Stimulated activated CD8-positive, alpha-beta memory T cell treated with anti-CD3 and anti-CD28 coated beads, Interleukin-7, amount 100 ng/mL, for 1 hour (primary cell): ENCODE measurements at places on chromosomes 11 and 22.

DNA sequence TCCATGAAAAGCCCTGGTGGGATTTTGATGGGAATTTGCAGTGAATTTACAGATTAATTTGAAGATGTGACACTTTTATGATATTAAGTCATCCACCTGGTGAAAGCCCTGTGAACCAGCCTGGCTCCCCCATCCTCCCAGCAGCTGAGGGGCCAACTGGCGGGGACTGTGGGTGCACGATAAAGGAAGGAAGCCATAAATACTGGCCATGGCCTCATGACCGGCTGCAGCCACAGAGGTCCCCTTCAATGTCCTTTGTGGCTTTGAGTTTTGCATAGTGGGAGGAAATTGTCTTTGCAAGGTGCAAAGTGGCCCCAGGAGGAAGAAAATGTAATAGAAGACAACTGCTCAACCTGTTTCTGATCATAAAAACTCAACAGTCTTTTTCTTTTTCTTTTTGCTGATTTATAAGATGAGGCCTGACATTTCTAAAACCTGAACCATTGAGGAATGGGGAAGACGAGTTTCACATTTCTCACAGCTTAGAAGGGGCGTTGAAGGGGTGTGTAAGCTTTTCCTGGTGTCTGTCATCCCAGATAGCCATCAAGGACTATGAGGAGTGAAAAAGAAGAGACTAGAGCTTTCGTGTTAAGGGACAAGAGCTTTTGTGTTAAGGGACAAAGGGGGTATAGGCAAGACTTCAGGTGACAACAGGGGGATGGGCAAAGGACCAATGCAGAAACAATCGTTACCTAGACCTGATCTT, 6.3 kb upstream of the NDUFV1 start:
- no peak for DNase-seq

DNA sequence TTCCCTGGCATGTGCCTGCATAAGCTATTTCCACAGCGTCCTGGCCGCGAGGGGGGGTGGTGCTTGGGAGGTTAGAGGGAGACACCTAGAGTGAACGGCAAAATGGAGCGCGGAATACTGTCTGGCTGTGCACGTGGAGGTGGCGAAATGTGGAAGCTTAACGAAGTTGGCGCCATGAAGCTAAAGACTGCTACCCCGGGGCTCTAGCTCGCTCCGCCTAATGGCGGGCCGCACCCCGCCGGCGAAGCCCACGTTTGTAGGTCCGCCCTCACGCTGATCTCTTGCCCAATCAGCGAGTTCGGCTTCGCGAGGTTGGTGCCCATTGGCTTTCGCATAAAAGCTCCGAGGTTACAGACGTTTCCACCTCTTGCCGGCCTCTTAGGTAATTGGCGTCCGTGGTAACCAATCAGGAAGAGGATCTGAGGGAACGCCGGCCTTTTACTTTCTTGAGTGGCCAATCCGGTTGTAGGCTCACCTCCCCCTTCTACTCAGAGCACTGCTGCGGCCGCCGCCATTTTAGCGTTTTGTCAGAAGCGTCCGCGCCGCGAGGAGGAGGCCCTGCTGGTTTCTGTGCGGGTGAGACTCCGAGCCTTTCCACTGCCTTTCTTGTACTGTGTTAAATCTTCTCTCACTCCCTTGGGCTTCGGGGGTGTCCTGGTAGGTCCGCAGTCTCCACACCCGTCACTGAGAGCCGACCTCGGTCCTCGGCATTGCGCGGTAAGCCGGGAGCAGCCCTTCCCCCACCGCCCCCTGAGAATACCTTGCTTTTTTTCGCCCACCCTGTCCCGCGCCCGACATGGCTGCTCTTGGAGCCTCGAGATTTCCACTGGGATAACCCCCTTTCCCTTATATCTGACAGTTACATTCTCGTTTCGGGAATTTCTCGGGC, at the start of gene RBM4:
Gene RBM4, plus strand, starts transcription at position 527 of the 889 bp plus-strand sequence. CDS start 1,009 bp downstream, outside the sequence.
- DNase-seq, result peak; percentile 89

DNA sequence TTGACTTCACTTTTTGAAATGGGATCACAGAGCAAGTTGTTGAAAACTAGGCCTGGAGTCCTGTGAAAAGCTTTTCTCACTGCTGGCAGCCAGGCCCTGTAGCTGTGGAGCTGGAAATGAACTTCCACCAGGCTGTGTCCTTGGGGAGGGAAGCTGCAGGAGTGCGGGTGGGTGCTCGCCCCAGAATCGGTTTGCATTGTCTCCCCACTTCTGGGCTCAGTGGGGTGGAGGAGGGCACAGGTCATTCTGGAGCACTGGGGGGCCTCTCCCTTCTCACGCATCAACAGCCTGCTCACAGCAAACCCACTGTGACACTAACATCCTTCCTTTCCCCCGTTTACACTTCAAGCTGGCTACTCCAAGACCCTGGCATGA, 15.2 kb downstream of the GLB1L2 start:
- no peak for DNase-seq

DNA sequence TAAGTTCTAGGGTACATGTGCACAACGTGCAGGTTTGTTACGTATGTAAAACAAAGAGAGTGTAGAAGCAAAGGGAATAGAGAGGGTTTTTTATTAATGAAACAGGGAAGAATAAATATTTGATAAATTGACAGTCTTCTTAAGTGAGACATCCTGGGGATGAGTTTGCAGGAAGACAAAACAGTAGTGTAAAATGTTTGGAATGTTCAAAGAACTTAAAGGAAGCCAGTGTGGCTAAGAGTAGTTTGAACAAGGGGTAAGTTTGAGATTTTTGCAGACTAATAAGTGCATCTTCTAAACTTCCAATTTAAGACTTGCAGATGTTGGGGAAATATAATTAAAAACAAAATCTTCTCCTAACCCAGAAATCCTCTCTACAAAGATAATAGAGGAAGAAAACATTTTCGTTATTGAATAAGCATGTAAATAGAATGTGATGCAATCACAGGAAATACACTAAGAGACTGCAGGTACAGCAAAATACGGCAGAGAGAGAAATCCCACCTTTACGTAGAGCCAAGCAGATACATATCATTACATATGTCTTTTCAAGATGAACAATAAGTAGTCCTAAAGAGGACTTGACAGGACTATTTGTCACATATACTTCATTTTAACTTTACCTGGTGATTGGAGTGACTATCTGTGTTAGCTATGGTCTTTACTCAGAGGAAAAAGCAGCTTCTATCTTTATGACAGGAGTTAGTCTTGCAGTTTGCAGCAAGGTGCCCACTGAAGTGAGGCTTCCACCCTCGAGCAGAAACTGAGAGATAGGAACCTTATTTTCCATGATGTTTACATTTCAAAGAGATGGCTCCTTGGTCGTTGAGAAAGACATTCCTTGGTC, 402.1 kb downstream of the CNTN5 start:
- no peak for DNase-seq

GRCh38 chr22:39148727-39149535, 3.5 kb downstream of the CBX7 start:
- DNase-seq, result peak; percentile 55

DNA sequence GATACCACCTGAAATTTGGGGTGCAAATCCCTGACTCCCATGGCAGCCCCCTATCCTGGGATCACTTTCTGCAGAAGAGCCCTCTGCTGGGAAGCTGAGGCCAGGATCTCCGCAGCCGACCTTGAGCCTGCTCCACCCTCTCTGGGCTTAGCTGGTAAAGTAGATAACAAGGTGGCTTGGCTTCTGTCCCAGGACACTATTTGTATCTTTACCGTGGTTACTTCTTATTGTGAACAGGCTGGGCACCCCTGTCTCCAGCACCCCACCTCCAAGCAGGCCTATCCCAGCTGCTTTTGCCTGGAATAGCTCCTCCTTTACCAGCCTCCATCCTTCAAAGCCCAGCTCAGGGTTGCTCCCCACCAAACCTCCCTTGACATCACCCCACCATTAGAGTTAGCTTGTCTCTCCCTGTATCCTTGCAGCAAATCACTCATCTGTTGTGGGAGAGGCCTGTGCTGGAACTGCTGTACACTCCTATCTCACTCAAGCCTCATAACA, 35.2 kb upstream of the P2RY2 start:
- no peak for DNase-seq

DNA sequence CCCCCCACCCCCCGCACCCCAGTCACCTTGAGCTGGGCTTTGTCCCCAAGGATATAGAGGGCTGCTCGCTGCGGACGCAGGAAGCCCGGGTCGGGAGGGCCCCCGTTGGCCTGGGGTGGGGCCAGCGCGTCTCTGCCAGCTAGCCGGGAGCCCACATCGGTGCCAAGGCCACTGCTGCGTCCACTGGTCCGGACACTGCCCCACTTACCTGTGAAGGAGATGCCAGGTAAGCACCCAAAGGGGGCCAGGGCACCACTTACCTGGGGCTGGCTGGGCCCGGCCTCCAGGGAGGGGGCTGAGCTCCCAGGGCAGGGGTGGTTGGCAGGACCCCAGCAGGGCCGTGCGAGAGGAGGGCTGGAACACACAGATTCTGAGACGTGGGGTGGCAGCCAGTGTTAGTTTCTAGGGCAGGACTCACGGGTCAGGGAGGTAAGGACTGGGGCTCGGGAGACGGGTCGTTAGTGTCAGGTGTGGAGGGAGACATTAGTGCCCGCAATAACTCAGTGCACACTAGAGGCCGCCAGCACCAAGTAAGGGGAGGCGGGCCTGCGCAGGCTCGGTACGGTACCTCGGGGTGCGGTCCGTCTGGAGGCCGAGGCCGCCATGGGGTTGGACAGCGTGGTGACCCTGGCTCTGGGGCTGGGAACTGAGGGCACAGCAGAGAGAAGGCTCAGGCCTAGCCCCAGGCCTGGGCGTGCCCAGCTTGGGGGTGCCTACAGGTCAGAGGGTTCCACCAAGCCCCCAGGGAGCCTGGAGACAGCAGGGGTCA, 18.2 kb downstream of the SBF1 start:
- DNase-seq, result no peak

- DNase-seq, result no peak
Observed at GRCh38 chr11:124085997-124086846, 29.0 kb upstream of the VWA5A start.

DNA sequence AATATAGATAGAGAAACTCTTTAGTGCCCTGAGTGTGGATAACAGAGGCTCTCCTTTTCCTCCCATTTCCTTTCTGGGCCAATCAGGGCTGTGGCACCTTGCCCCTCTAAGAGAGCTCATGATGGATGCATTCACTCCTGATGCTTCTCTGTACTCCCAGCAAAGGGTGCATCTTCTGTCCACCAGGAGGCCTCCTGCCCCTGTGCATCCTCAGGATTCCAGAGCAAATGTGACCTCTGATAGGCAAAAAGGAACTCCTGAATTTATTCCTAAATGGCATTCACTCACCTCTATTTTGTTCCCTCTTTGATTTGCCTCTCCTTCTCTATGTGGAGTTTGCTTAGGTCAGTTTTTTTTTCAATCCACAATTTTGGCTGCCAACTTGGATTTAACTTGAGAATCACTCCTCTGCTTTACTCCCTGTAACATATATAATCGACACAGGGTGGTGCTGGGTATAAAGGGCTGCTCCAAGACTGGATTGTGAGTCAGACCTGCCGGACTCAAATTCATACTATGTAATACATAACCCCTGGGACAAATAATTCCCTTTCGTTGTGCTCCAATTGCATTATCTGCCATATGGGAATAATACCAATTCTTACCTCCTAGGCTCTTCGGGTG, 1.1 kb upstream of the MRGPRX4 start:
- no peak for DNase-seq

GRCh38 chr22:29257751-29258181, 10.0 kb downstream of the RHBDD3 start:
- no peak for DNase-seq

DNA sequence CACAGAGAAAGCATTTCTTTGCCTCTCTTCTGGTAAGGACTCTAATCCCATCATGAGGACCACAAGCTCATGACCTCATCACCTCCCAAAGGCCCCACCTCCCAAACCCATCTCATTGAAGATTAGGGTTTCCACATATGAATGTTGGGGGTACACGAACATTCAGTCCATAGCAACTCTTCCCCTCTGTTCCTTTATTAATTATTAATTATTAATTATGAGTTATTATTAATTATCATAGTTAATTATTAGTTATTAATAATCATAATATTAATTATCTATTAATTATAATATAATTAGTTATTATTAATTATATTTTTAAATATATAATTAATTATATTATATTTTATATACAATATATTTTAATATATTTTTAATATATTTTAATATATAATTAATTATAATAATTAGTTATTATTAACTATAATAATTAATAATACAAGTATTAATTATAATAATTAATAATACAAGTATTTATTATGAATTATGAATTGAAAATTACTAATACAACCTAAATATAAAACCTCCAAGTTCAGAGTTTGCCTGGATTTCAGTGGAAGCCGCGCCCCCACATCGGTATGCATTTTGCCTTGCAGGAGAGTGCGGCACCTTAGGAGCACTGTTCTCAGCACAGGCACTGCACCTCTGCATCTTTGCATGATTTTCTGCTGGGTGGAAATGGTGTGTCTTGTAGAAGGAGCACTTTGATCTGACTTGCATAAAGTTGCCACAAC, 128.0 kb upstream of the FGF3 start:
- no peak for DNase-seq
